Activated T-helper 1 cell treated with anti-CD3 and anti-CD28 coated beads, Interleukin-2, amount 50 U/mL, for 16 hours (primary cell): ENCODE measurements at places on chromosomes 4 and X.

DNA sequence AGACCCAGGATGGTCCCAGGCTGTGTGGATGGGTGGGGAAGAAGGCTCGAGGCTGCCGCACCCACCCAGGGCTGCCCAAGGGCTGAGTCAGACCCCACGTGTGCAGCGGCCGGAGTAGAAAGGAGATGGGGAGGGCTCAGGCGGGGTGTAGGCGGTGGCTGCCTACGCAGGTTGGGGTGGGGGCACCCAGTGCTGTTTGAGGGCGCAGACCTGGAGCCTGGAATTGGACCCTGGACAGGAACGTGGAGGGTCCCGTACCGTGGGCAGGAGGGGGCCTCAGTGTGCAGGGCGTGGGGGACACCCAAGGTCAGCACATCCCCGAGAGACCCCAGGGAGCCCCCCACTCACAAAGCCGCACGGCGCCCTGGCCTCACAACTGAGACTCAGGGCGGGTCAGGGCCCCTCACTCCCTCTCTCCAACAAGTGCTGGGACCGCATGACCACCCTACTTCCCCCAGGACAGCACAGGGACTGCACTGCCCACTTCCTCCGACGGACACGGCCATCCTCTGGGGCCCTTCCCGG, 79.9 kb downstream of the FAM53A start:
- no peak for DNase-seq

- DNase-seq: no peak
Observed at GRCh38 chr4:23305026-23305425, 584.8 kb downstream of the PPARGC1A start.

- no peak for DNase-seq
Observed at GRCh38 chrX:150012647-150013381, 74.5 kb upstream of the EOLA2 start.

GRCh38 chrX:116395752-116396151, 40.7 kb upstream of the SLC6A14 start:
- DNase-seq: no peak

GRCh38 chr4:85492336-85492735, 17.4 kb downstream of the ARHGAP24 start:
- DNase-seq: no peak

GRCh38 chrX:9647431-9647830, 118.2 kb downstream of the GPR143 start:
- no peak for DNase-seq

DNA sequence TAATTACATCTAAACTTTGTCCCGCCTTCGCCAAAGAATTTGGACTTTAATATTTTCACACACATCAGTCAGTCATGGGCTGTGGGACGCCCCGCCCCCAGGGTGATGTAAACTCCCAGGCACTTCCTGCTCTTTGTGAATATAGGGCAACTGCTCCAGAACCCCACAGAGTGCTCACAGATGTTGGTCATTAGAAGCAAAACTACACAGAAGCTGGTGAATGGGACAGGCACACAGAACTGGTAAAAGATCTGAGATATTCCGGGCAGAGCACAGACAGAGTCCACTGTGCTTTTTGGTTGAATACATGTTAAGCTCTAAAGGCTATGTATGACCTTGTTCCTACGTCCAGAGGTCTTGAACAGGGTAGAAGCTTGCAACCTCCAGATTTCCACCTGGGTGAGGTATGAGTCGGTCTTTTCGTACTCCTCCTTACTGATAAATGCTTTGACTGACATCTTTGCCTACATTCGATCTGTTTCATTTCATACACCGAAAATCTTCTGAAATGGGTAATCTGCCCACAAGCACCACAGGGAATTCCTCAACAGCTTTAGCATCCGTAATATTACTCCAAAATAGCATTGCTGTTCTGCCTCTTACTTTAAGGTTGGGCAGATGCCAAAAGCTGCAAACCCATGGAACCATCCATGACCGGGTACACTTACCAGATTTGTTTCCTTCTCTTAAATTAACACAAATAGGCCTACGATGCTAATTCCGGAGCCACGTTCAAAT, 144.6 kb downstream of the AMELX start:
- DNase-seq: no peak

- DNase-seq: no peak
Observed at GRCh38 chr4:63393544-63393943, 1015.7 kb downstream of the TECRL start.

DNA sequence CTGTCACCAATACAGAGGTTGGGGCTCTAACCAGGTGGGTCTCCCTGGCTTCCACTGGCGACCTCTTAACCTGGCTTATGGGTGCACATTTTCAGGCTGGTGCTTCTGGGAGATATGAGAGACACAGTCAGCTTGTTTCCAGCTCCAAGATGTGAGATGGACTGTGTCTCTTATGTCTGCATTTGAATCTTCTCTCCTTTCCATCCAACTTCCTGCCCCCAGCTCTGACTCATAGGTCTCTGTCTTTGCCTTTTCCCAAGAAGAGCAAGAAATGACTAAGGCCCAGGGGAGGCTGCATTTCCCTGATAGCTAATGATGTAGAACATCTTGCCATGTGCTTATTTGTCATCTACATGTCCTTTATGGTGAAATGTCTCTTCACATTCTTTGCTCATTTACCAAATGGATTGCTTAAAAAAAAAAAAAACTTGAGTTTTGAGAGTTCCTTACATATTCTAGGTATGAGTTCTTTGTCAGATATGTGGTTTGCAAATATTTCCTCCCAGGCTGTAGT, 3.2 kb upstream of the UXT start:
- no peak for DNase-seq

DNA sequence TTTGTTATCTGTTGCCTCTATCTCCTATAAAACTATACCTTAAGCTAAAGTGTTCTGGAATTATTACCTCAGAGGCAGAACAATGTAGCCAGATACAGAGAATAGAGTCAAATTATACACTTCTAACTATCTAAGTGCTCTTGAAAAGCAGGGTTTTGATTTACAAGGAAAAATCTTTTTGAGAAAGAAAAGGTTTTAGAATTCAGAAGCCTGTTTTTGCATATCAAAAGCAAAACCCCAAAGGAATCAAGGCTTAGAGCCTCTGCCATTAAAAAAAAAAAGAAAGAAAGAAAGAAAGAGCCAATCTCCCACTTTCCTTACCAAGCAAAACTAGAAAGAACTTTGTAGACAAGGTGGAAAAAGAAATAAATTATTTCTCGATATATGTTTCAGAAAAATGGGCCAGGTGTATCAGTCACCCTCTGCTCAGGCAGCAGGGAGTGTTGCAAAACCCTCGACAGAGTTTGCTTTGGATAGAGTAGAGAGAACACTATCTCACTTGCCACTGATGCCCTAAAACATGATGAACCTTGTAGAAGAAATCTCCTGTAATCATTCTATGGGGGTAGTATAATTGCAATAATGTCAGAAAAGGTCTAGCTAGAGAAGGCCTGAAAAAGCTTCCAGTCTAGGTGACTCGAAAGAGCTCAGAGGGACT, 318.3 kb downstream of the PCDH10 start:
- DNase-seq: no peak

DNA sequence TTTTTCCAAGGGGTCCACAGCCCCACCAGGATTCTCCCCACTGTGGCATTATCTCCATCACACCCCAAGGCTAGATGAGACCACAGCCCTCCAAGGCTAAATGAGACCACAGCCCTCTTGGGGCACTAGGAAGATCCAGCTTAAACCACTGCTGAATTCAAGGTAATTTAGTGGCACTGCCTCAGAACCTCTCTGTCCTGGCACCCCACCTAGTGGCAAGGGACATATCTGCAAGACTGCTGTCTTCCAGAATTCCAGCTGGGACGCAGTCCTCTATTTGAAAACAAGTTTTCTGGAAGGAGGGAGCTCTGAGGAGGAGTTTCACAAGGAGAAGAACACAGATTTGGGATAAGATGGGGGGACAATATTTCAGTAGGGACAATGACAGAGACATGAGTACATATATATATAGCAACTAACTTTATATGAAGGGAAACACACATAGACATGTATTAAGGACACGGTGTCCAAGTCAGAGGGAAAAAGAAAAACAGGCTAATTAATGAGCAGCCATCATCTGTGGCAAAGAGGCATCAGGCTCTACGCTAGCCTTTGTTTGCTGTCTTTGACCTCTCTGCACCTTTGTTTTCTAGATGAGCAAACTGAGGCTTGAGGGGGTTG, 9.3 kb downstream of the CETN2 start:
- DNase-seq: no peak

DNA sequence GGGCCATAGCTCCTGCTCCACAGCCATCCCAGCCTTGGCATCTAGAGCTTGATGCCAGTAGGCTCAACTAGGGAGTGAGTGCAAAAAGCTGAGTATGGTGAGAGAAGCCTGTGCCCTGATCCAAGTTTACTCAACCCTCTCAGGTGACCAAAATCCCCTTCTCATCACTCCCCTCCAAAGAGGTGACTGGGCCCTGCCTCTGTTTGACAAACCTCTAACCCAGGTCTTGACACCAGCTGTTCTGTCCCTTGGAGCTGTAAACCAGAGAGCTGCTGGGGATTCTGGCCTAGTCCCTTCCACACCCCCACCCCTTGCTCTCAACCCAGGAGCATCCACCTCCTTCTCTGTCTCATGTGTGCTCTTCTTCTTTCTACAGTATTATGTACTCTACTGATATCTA, 73.5 kb downstream of the MSN start:
- no peak for DNase-seq

- DNase-seq: no peak
Observed at GRCh38 chr4:15955670-15956069, 7.3 kb downstream of the FGFBP2 start.

DNA sequence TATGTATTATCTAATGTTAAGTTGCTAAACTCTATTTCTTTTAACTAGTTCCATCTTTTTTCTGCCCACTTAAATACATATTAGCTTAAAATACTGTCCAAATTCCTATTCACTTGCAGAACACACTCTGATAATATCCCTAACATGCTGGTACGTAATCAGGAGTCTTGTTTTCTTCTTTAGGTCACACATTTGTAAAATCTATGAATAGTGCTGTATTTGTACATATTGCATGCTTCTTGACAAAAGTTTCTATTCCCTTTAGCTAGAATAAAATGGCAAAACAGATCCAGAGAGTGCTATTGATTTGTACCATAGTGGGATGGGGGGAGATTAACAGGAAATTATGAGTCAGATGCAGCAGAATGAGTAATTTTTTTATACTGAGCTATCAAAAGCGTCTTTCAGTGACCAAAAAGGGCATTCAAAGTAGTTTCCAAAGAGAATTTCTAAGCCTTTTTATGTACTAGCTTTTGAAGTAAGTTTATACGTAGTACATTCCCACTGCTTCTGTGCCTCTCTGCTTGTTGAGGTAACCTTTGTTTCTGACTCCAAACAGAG, 126.5 kb downstream of the PTPN13 start:
- DNase-seq: no peak

DNA sequence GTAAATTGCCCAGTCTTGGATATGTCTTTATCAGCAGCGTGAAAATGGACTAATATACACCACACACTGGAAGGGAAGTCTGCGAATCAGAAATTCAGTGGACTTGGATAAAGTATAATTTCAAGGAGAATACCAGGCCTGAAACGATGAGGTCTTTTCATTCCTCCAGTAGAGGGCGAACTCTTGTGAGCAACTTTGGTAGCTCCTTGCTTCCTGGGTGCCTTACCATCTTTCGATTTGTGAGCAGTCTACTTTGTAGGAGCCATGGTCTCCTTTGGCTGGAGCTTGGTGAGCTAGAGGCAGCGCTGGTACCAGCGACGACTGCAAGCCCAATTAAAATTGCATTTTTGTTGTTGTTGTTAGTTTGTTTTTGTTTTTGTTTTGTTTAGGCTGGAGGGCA, 791.9 kb downstream of the FAT4 start:
- no peak for DNase-seq

DNA sequence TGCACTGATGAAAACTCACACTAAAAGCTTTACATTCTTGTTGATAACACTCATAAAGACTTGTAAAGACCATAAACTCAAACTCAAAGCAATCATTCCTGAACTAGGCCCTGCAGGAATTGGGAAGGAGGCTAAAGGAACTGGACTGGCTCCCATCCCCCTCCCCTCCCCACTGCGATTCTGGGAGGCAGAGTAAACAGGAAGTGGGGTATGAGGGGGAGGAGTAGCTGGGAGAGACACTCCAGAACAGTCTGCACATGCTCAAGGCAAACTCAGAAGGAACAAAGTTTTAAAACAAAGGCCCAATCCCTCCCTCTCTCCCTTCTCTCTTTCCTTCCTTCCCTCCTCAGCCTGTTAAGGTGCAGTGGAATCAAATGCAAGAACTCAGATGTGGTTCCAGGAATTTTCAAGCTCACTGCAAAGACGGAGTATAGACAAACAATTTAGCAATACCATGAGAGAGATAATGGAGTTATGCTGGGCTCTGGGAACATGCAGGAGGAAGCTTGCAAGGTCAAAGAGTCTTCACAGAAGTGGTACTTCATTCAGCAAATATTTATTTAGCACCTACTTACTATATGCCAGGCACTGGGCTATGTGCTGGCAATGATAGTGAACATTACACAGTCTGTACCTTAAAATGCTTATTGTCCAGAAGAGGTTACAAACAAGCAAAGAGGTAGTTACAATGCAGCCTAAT, 15.9 kb downstream of the MID1IP1 start:
- DNase-seq: no peak

DNA sequence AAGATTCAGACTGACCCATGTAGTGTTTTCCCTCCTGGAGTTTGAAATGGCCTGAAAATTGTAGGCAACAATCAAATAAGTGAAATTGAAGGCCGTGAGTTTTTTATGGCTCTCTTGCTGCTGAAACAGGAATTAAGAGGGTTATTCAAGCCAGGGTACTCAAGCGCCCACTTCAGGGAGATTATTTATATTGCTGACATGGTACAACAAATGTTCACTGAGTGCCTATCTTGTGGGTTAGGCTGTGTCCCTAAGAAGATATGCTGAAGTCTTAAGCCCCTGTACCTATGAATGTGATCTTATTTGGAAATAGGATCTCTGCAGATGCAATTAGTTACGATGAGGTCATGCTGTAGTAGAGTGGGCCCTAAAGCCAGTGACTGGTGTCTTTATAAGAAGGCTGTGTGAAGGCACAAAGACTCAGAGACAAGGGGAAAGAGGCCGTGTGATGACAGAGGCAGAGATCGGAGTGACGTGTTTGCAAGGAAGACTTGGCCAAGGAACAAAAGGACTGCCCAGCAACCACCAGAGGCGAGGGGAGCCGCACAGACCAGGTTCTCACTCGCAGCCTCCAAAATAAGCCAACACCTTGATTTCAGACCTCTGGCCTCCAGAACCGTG, 72.9 kb downstream of the MED28 start:
- DNase-seq: no peak

GRCh38 chrX:26915064-26915463, 548.1 kb downstream of the PPP4R3C start:
- DNase-seq: no peak

- no peak for DNase-seq
Observed at GRCh38 chr4:10173037-10173753, 56.6 kb upstream of the WDR1 start.

- no peak for DNase-seq
Observed at GRCh38 chr4:145453163-145453520, 28.5 kb upstream of the SMAD1 start.

DNA sequence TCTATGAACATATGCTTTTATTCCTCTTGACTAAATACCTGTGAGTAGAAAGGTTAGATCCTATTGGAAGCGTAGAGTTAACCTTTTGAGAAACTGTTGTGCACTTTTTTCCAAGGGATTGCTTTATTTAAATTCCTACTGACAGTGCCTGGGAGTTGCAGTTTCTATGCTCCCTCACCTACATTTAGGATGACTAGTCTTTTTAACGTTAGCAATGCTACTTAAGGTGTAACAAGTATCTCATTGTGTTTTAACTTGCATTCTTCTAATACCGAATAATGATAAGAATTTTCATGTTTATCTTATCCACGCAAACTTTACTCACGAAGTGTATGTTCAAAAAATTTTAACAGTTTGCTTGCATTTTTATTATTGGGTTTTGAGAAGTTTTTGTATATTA, 1123.9 kb upstream of the PCDH7 start:
- no peak for DNase-seq
